ENCODE measurements at places on chromosomes 7 and 10.

DNA sequence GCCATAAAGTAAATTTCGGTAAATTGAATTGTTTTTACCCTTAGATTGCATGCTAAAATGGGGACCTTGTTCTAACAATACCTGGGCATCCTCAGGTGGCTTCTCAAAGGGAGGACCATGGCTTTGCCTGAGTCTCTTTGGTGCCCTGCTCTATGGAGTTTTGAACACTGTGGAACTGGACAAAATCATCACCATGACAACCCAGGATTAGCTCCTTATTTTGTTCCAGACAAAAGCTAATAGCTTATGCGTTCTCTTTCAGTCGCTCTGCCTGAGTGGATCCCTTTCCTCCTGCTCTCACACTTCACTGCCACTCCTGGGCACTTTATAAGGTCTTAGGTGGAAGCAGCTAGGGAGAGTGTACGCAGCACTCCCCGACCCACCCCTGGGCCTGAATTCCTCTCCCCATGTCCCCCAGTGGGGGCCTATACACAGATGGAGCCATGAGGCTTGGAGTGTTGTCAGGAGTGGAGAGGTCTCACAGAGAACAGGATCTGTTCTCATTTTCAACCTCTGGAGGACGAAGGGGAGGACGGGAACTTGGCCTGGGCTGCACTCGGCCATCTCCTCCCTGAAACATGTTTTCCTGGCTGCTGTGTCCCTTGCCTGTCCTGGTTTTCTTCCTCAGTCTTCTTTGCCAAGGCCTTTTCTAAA lies 19.0 kb downstream of the ADCYAP1R1 start:
- no peak for DNase-seq

GRCh38 chr7:37601321-37601720 lies 82.2 kb upstream of the GPR141 start:
- no peak for DNase-seq

- DNase-seq: no peak
These were observed 241.0 kb downstream of the FRMD4A start for GRCh38 chr10:14089556-14090292.

DNA sequence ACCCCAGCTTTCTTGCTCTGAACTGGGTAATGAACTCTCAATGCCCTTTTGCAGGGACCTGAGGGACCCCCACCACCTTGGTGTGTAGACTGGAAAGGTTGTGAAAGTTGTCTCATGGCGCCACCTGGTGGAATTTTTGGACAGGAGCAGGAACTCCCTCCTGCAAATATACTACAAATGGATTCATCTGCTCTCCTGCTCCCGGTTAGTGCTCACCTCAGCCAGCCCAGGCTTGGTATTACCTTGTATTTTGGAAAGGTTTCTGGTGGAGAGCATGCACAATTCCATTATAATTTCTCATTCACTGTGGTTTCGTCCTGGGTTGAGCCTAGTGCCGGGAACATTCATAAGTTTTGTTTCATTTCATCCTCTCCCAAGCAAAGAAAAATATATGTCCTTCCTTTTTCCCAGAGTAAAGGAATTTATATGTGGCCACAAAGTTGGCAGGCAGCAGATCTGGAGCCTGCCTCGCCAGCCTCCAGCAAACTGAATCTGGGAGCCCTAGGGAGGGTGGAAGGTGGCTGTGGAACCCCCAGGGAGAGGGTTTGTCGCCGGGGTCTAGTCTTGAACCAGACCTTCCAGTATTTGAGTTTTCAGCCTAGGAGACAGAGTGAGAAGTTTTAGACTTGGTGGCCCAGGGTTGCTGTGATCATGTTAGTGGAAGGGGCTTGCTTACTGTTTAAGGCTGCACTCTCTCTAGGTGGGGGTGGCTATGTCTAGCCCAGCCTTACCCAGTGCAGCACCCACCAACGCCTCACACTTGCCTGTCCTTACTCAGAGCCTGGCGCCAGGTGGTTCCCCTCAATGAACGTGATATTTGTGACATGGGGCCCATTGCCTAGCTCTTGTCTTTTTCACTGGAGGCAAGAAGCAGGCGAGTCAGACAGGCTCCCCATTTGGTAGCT lies 9.5 kb downstream of the FAM241B start:
- DNase-seq: peak; percentile 79

GRCh38 chr10:7410862-7411670 lies at the start of gene SFMBT2:
TSS of gene SFMBT2 (minus strand) at chr10:7411034. CDS start at chr10:7381898, 29,136 bp downstream.
- DNase-seq: peak; percentile 86

- no peak for DNase-seq
These were observed 47.3 kb downstream of the YKT6 start for GRCh38 chr7:44247868-44248651.

GRCh38 chr7:91165006-91165845 lies 99.0 kb upstream of the FZD1 start:
- DNase-seq: peak; percentile 86

DNA sequence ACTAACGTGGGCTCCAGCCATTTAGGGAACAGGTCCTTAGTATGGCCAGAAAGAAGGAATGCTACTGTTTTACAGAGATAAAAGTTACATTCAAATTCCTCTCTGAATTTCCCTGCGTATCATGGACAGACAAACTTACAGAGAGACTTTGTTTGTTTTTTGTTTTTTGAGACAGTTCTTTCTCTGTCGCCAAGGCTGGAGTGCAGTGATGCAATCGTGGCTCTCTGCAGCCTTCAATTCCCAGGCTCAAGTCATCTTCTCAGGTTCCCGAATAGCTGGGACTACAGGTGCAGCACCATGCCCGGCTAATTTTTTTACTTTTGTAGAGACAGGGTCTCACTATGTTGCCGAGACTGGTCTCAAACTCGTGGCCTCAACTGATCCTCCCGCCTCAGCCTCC lies 64.5 kb upstream of the MPP7 start:
- no peak for DNase-seq

DNA sequence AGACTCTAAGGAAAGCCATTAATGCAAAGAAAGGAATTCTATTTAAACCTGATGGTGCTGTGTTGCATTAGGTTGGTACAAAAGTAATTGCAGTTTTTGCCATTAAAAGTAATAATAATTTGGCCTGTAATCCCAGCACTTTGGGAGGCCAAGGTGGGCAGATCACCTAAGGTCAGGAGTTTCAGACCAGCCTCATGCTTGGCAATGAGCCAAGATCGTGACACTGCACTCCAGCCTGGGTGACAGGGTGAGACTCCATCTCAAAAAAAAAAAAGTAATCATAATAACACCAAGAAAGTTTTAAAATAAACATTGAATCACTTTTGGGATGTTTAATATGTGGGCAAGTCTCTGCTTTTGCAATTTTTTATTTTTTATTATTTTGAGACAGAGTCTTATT lies 107.3 kb upstream of the FRMD4A start:
- no peak for DNase-seq

GRCh38 chr7:93723424-93724124 lies 149.1 kb upstream of the CALCR start:
- DNase-seq: no peak

- no peak for DNase-seq
These were observed 49.7 kb downstream of the MICALL2 start for GRCh38 chr7:1409555-1409954.

GRCh38 chr7:47358357-47358756 lies 223.6 kb downstream of the TNS3 start:
- no peak for DNase-seq

DNA sequence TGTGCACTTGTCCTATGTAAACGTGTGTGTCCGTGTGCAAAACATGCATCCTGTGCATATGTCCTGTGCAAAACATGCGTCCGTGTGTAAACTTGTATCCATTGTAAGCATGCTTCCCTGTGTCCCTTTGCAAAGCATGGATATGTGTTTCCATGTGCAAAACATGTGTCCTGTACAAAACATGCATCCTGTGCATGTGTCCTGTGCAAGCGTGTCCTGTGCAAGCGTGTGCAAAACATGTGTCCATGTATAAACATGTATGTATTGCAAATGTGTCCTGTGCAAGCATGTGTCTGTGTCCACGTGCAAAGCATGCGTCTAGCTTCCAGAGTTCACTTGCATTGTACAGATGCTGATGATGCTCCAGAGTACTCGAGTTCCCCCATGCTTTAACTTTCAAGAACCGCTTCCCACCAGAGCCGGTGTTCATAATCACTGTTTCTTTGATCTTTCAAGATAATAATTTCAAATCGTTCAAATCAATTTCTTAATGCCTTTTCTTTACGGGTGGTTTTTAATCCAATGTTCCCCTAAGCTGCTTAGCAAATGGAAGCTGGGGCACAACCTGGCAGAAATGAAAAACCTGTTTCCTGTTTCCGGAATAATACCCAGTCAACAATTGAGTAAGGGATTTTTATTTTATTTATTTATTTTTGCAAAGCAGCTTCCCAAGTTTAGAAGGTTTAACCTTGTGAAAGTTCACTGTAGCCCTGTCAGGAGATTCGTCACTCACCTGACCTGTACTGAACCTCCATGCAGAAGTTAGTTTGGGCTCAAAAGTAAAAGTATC lies 641 bp upstream of the ASB13 start:
- DNase-seq: no peak

DNA sequence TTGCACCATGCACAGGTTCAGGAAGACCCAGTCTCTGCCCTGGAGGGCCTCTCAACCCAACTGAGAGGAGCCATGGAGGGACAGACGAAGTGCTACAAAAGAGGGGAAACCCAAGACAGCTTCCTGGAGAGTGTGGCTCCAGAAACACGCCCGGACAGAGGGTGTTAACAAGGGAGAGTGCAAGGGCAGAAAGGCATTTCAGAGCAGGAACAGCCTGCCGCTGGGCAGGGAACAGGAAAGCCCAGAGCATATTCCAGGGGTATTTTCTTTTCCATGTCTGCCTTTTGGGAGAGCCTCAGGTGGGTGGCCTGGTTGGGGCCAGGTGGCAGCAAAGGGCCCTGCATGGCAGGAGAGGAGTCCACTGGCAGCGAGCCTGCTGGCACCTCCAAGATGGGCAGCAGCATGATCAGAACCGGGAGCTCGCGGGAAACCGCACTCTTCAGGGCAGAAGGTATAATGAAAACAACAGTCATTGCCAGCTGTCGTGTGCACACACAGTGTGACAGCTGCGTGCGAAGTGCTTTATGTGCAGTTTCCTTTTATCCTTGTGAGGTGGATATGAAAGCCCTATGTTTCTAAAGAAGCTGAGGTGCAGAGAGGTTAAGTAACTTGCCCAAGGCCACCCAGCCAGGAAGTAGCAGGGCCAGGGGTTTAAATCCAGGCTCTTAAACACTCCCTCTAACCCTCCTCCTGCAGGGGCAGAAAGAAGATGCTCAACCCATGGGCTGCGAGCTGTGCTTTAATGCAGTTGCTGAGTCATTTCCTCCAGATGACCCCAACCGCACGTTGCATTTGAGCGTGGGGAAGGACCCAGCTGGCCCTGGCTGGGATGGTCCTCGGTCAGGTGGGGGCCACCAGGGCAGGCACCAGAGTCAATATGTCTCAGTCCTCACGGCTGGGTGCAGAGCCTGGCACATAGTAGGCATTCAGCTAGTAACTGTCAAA lies 128.6 kb downstream of the OAT start:
- peak; percentile 31 for DNase-seq

DNA sequence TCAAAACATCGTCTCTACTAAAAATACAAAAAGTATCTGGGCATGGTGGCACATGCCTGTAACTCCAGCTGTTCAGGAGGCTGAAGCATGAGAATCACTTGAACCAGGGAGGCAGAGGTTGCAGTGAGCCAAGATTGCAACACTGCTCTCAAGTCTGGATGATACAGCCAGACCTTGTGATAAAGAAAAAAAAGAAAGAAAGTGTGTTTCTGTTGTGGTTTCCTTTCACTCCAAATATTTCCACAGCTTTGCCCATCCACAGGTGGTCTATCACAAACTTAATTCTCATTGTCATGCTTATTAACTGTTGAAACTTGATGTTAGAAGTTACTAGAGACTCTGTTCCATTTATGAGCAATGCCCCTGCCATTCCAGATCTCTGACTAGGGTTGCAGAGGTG lies 316.0 kb upstream of the SEMA3C start:
- no peak for DNase-seq

GRCh38 chr10:100742076-100742771 lies 3.2 kb upstream of the PAX2 start:
- no peak for DNase-seq

GRCh38 chr7:90995996-90996395 lies 268.2 kb upstream of the FZD1 start:
- no peak for DNase-seq

- DNase-seq: no peak
These were observed 149.7 kb downstream of the WNT2 start for GRCh38 chr7:117173035-117173770.

- DNase-seq: no peak
These were observed 39.7 kb downstream of the CADPS2 start for GRCh38 chr7:122846591-122846990.

- DNase-seq: no peak
These were observed 5.1 kb downstream of the AUTS2 start for GRCh38 chr7:69603351-69603750.

GRCh38 chr7:371779-372545 lies 82.0 kb downstream of the FOXL3 start:
- DNase-seq: no peak

- DNase-seq: no peak
These were observed 109.7 kb upstream of the DNAJB12 start for GRCh38 chr10:72464438-72464837.

DNA sequence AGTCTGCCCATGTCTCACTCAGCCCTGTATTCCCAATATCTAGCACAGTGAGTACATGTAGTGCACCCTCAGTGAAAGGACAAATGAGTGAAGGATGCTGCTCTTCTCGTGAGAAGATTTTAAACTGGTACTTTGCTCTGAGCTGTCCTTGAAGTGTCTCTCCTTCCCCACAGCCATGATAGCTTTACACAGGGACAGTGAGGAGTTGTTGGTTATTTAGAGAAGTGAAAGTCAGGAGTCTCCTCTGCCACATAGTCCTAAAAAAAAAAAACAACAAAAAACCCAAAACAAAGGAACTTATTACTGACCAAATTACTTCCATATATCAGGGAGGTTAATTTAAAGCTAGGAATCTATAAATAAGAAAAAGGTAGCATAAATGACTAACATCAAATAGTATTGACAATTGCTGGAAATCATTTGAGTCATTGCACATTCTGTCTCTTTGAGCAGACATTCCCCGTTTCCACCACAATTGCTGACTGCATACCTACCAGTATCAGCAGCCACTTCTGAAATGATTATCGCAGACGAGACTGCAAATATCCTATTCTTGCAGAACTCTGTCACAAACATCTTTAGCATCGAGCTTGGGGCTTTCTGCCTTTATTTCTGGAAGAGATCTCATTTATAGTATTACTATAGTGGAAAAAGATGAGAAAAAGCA lies 202.1 kb downstream of the PTEN start:
- peak; percentile 33 for DNase-seq

GRCh38 chr10:18164093-18164492 lies 23.9 kb downstream of the CACNB2 start:
- peak; percentile 72 for DNase-seq

GRCh38 chr7:158315881-158316280 lies 271.7 kb downstream of the PTPRN2 start:
- DNase-seq: no peak

DNA sequence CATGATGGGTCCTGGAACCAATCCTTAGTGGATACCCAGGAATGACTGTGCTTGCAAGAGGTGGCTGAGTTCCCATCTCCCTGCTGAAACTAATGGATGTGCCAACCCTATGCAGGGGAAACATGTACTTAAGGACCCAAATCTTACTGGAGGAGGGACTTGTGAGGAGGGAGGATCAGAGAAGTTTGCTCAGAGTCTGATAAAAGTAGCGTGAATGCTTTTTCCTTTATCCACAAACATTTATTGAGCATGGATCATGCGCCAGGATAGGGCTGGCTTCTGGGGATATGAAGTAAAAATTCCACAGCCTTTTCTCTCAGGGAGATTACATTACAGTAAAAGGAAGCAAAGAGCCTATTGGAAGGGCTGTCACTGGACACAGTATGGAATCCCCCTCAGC lies 358.5 kb downstream of the RPS24 start:
- no peak for DNase-seq
